Stimulated activated CD4-positive, alpha-beta T cell treated with anti-CD3 and anti-CD28 coated beads, Interleukin-15, amount 100 ng/mL, for 24 hours (primary cell): ENCODE measurements at places on chromosomes 11 and 22.
A peak's percentile ranks its signal among the peaks of the same experiment; 100 is the strongest.

- no peak for DNase-seq
Observed at GRCh38 chr22:22839570-22840314, 47.9 kb upstream of the IGLL5 start.

- DNase-seq = peak; percentile 20
Observed at GRCh38 chr11:31240340-31240904, 129.1 kb downstream of the DCDC1 start.

GRCh38 chr22:39593931-39594285 is 23.4 kb downstream of the CACNA1I start:
- DNase-seq = no peak

DNA sequence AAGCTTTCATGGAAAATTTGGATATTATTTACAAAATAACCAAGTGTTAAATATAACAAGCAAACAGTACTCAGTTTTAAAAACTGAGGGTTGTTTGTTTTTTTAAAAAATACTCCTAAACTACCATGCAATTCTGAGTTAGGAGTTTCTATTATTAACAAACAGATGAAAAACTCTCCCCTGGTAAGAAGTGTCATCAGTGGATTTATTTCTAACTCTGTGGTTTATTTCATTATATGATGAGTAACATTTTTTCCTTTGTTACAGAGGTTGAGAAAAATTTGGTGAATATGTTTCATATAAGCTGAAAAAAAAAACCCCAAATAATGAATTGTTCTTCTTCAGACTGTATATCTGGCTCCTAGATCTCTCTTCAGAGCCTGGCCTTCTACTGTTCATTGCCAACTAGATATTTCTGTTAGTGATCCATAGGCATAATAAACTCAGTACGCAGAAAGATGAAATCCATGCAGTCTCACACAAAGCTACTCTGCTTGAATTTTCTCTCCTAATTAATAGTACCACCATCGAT is 29.4 kb upstream of the PDE3B start:
- DNase-seq = no peak

DNA sequence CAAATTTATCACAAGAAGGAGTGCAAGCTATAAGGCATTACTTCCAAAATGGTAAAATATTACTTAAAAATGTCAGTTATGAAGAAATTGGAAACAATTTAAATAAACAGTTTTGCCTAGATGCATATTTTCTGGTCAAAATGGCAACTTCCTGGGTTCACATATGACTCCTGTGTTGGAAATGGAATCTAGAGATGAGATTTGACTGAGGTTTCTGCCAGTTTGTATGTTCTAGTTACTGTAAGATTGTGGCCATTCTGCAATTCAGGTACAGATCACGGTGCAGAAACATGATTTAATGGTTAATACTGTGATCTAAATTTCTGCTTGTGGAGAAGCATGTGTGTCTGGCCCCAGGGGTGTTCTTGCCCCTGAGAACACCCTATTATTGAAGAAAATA is 3.4 kb upstream of the OR4C6 start:
- no peak for DNase-seq

- DNase-seq = no peak
Observed at GRCh38 chr22:35114131-35114980, 48.4 kb downstream of the ISX start.

DNA sequence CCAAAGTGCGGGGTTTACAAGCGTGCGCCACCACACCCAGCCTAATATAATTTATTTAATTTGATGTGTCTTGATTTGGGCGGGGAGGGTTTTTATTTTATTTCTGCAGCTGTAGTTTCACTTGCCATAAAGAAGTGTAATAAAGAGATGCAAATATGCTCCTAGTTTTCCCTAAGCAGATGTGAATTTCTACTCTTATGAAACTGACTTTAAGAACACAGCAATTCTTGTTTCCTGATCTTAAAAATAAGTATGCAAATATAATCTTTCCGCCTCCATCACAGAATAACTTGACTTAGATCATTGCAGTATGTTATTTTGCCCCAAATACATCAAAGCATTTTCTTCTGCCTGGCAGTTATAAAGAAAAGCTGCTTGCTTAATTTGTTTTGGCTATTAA is 4.4 kb downstream of the SPCS2 start:
- DNase-seq = no peak
